ENCODE measurements at places on chromosomes 7 and 10.

- no peak for DNase-seq
These were observed 30.2 kb upstream of the LEP start for GRCh38 chr7:128210590-128211570.

GRCh38 chr10:70832852-70833528, 17.2 kb downstream of the SGPL1 start:
- peak; percentile 71 for DNase-seq

DNA sequence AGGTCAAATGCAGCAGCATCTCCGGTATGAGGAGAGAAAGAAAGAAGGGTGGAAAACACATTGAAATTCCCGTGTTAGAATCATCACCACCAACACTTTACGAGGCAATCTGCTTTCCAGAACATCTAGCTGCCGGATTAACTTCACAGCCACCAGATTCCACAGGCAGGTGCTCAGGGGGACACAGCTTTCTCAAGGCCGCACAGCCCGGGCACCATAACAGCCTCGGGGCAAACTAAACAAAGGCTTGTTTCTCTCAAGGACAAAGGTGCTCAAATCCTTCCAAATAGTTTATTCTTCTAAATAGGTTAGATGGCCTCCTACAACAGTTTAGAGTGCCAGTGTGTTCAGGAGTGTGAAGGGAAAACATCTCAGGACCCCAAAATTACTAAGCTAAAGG, 156.3 kb downstream of the DIP2C start:
- DNase-seq: no peak

DNA sequence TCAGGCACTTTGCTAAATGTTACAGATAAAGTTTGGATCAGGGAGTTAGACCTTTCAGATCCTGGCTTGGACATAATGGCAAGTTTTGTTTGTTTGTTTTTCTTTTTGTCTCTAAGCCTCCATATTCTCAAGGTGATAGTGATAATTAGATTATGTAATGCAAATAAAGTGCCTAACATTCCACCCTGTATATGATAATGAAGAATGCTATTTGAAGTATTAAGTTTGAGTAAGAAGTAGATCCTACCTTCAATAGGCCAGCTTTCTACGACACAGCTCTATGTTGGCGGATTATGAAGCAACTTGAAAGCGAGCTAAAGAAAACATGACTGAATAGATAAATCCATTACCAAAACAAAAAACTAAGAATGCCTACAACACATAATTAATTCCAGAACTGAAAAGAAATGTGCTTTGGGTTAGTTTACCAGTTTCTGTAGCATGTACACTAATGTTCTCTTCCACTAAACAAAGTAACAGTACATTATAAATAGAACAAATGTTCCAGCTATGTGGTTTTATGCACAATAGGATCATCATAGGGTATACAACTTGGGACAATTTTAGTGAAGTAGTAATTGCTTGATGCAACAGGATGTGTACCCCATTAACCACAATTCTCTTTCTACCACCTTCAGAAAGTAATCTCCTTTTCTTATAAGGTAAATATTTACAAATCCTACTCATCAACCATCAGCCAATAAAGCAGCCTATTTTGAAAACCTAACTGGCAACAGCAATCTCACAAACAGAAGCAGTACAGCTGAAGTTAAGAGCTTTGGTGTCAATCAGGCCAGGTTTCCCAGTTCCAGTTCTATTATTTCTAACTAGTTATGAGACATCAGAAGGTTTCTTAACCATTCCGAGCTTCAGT, 1.5 kb downstream of the SEM1 start:
- peak; percentile 61 for DNase-seq

GRCh38 chr7:18894155-18894554, 223.3 kb downstream of the TWIST1 start:
- no peak for DNase-seq

DNA sequence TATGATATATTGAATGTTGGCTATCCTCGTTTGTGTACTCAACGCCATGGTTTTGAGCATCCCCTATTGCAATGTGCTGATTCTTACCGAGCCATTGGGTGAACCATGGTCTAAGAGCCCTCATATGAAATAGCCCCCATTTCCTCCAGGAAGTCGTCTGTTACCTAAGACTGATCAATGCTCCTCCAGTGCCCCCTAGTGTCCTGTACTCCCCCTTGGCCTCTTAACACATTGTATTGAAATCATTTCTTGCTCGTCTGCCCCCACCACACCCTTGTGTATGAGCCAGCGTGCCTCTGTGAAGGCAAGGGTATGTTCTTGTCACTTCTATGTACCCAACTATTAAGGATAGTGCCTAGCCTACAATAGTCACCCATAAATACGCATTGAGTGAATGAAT, 11.2 kb upstream of the SLC35B4 start:
- DNase-seq: peak; percentile 14

DNA sequence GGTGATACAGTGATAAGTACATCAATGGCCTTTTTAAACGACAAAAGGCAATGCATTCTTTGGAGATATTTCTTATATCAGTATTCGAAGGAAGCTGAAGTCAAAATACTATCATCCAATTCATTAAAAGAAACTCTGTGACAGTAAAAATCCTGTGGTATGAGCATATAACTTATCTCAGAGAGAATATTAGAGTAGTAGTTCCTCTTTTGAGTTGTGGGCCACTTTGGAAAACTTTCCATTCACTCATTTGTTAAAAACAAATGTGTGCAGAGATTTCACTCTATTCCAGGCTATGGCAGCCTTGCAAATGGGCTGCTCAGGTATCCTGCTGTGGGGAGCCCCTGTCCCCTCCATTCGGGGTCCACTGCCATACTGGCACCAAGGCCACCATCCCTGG, 55.3 kb upstream of the ZNF438 start:
- DNase-seq: no peak

- peak; percentile 80 for DNase-seq
These were observed 980 bp downstream of the ADAMTS14 start for GRCh38 chr10:70673043-70673928.

DNA sequence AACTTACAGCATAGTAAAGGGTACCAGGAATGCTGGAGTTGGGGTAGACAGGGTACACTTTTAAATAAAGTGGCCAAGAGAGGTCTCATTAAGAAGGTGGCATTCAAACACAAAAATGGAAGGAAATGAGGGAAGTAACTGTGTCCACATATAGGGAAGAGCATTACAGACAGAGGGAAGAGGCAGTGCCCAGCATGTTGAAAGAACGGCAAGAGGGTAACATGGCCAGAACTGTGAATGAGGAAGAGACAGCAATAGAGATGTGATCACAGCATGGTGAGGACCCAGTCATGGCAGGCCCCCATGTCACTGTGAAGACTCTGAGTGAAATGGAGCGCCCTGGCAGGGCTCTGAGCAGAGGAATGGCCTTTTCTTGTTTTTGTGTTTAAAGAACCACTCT, 35.1 kb upstream of the ZNRF2 start:
- no peak for DNase-seq

DNA sequence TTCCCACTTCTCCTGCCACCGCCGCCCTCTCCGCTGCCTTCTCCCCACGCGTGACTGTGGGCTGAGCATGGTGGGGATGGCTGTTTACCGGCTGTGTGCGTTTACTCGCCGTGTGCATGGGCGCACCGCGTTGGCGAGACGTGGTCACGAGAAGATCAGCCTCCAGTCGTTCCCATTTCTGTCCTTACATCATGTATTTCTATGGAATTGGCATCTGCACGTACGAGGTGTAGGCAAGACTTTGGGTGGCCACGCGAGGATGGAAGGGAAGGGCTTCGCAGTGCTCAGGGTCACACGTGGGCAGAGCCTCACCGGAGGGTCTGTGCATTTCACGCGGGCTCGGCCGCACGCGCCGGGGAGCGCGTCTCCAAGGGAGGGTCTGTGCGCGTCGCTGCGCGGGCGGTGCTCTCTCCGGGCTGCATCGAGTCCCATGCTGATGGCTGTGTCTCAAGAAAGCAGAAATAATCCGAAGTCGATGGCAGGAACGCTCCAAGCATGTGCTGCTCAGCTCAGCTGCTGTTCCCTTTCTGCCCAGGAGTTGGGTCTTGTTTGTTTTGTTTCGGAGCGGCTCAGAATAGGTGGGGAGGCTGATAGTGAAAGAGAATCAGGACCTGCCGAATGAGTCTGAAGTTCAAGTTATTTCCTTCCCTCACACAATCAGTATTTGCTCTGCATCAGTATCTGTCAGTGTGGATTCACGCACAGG, 973 bp downstream of the CAMK1D start:
- DNase-seq: peak; percentile 5

GRCh38 chr10:31457858-31458257, 138.8 kb downstream of the ZEB1 start:
- DNase-seq: no peak

DNA sequence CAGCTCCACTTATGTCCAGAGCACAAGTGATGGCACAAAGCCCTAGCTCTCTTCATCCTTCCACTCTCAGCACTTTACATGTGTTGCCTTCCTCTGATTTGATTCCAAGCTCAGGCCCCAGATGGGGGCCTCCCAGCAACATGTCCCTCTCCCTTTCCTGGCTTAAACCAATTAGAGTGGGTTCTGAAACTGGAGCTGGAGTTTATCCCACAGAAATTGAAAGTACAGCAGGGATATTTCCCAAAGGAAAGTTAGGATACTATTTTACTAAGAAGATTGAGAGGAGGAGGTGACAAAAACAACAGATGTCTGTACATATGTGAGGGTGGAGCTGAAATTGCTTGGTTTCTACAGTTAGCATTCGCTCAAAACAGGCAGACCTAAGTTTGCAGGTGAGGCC, 724.6 kb downstream of the AUTS2 start:
- DNase-seq: no peak

GRCh38 chr7:4661871-4662270, 20.2 kb upstream of the FOXK1 start:
- DNase-seq: peak; percentile 52

- peak; percentile 21 for DNase-seq
These were observed 519 bp downstream of the ITGB8 start for GRCh38 chr7:20330928-20331909.

GRCh38 chr10:131998050-131998844, 16.5 kb upstream of the BNIP3 start:
- DNase-seq: no peak
